ENCODE measurements at places on chromosomes 2 and 18.
A peak's percentile ranks its signal among the peaks of the same experiment; 100 is the strongest.

DNA sequence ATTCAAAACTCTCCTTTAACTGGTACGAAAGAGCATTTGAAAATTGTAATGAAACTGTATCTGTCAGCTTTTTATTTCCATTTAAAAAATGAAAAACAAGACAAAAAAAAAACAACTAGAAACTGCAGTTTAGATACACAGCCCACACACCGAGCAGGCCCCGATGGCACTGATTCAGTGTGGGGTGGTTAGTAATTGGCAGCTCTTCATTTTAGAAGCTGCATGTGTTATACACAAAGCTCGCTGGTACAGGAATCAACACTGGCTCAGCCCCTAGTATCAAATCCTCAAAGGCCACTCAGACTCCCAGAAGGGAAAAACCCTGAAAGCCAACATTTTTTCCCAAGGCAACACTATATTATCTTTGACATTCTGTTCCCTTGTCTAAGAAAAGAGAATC is 30.5 kb upstream of the RMDN2 start:
- no peak for DNase-seq

DNA sequence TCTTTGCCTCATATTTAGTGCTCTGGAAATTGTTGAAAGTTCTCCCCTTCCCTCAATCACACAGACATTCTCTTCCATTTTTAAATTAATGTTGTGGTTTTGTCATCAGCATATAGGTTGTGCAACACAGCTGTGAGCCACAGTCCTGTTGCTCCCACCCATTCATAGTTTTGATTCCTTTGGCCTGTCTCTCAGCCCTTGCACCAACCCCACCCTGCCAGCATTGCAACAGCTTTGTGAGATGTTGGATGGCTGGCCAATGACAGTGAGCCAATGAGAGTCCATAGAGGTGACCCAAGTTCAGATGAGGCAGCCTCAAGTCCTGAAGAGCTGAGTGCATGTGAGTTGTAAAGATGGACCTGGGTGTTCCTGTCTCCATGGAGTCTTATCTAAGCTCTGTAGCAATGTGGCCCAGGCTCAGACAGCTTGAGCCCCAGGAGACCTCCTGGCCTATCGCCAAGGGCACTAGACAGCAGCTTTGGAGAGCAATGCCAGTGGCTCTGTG is 775.5 kb downstream of the RNF144A start:
- DNase-seq, result no peak

DNA sequence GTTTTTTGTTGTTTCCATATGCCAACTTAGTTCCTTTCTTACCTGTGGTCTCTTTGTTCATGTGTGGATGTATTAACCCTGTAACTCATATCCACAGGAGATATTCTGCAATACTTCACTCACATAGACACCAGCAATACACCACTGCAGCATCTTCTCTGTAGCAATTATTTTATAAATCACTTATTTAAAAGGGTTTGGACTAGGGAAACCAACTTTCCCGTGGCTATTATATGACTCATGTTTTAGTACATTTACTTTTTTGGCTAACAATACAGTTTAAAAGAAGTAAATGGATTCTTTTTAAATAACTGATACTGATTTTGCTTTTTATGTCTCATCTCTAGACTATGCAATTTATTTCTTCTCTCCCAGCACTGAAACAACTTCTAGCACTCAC is 488.9 kb downstream of the MBD2 start:
- no peak for DNase-seq

DNA sequence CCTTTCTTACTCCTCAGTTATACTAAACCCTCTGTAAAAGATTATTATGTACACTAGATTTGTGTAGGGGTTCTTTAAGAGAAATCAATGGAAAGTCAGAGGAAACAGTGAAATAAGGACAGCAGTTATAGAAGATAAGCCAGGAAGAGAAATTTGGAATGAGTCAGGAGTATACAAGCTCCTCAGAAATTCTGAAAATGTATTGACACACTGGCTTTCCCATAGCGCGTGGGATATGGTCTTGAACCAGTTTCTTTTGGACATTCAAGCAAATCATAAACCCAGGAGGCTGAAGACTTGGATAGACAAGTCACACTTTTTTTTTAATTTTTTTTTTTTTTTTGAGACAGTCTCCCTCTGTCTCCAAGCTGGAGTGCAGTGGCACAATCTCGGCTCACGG is 316.1 kb upstream of the MMADHC start:
- no peak for DNase-seq

DNA sequence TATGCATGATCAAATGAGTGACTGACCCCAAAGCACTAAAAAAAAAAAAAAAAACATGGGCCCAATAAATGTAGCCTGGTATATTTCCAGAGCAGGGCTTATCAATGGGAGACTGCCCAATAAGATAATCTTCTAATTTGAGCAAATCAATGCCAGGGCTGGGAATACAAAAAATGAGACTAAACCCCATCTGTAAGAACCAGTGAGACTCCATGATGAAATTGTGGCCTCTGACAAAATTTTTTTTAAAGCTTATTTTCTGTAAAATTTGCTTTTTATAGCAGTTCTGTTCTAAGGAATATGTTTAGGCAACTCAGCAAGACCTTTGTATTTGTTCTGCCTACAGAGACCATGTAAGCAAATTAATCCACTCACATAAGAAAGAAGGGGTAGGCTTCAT is 186.8 kb upstream of the CCDC150 start:
- DNase-seq, result no peak

DNA sequence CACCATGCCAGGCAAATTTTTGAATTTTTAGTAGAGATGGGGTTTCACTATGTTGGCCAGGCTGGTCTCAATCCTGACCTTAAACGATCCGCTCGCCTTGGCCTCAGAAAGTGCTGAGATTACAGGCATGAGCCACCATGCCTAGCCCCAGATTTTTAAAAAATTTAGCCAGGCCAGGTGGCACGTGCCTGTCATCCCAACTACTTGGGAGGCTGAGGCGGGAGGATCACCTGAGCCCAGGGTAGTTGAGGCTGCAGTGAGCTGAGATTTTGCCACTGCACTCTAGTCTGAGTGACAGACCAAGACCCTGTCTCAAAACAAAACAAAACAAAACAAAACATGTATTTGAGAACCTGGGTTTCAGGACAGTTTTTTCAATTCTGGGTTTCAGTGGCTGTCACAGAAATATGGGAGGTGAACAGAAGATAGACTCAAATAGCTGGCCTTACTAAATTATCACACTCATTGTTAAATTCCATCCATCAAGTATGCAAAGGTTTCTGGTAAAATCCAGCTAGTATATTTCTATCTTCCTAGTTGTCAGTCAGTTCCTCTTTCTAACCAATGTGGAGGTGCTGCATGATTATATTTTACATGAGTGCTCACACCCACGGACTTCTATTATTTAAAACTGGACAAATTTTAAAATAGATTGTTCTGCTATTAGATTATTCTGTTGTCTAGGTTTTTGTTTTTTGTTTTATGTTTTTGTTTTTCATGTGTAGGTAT is 5.4 kb downstream of the ALPG start:
- DNase-seq, result no peak

DNA sequence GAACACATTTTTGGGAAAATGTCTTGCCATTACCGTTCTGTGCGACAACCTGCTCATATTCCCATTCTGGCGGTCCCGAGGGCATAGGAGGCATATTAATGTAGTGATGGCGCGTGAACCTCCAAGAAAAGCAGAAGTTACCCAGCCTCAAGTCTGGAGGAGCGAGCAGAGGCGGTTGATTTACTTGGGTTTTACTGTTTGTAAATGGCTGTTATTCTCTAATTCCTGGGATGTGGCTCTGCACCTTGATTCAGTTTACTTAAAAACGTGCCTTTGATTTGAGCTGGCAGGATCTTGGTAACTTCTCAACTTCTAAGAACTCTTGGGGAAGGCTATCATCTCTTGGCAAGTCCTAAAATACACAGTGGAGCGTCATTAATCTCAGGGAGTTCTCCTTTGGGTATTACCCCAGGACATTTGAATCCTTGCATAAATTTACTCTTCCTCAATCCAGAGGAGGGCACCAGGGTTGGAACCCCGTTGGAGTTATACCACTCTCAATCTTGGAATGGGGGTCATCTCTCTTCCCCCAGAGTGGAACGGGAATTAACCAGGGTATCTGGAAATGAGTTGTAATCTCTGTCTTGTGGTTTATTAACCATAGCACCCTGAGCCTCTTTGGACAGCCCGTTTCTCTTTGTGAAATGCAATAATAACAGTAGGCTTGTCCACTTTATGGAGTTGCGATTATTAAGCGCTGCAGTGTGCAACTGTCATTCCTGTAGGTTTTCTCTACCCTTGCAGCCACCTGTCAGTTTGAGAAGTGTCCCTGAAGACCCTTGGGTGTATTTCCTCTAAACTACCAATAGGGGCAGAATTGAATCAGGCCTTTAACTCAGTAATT is 2.1 kb downstream of the HK2 start:
- DNase-seq, result peak; percentile 10

GRCh38 chr2:200399636-200400035 is 93.1 kb downstream of the SPATS2L start:
- no peak for DNase-seq

DNA sequence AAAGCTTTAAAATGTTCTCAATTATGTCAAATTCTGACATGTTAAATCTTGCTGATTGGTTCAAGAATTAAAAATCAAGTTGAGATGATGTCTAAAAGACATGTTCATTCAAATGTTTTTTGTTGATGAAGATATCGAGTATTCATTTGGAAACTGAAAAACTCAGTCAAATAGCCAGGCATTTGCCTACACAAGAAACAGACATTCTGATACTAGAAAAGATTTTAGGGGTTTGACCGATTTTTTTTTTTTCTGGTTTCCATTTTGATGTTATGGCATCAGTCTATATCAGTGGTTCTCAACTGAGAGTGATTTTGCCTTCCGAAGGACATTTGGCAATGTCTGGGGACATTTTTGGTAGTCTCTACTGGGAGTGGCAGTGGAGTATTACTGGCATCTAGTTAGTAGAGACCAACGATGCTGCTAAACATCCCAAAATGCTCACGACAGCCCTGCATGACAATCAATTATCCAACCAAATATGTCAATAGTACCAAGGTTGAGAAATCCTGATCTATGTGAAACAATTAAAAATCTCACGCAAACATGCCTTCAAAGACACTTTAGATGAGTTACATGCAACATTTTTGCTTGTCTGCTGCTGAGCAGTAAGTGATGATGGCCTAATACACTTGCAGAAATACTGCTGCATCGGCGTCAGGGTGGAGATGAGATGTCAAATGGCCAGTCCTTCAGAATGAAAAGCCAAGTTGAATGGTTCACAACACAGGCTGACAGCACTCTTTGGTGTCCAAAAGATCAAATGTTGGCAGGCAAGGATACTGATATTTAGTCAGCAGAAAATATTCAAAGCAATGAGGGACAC is 12.5 kb downstream of the RASGRP3 start:
- DNase-seq, result no peak

- no peak for DNase-seq
Observed at GRCh38 chr18:59835605-59836379, 64.0 kb upstream of the PMAIP1 start.

DNA sequence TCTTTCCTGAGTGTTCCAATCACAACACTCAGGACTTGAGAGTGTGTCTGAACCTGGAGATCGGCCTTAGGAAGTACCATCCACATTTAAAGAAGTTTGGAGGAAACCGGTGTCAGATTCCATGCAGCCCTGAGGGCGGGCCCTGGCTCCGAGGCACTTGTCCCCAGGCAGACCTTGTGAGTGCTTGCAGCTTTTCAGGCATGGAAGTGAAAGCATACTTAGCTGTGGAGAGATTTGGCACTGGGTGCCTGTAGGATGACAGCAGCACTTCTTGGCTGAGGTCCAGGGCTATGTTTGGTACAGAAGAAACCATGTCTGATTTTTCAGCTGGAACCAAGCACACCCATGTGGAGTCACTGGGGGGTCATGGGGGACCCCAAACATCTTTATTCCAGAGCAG is 230.8 kb downstream of the SEPTIN10 start:
- no peak for DNase-seq

DNA sequence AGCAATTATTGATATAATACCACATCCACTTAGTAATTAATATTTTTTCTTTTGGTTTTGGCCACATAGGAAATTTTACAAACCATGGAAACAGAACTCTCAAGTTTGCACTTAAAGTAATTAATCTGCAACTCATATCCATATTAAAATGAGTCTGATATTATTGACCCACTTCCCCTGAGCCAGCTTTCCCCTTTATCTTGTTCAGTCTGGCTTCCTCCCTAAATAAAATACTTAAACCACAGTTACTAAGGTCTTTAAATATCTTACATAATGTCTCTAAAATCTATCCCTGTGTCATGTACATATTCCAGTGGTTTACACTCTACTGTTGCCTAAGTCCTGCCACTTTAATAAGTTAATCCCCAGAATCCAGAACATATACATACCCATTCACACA is 564.9 kb upstream of the FSHR start:
- DNase-seq, result no peak

GRCh38 chr2:241120440-241120839 is 18.4 kb upstream of the MTERF4 start:
- no peak for DNase-seq

GRCh38 chr2:234496835-234497593 is at the start of gene ARL4C:
Gene ARL4C, minus strand, starts transcription at chr2:234497081. Its CDS starts 495 bp downstream, at chr2:234496586.
- DNase-seq, result peak; percentile 53

- DNase-seq, result no peak
Observed at GRCh38 chr2:231007286-231008098, 11.6 kb downstream of the SPATA3 start.

DNA sequence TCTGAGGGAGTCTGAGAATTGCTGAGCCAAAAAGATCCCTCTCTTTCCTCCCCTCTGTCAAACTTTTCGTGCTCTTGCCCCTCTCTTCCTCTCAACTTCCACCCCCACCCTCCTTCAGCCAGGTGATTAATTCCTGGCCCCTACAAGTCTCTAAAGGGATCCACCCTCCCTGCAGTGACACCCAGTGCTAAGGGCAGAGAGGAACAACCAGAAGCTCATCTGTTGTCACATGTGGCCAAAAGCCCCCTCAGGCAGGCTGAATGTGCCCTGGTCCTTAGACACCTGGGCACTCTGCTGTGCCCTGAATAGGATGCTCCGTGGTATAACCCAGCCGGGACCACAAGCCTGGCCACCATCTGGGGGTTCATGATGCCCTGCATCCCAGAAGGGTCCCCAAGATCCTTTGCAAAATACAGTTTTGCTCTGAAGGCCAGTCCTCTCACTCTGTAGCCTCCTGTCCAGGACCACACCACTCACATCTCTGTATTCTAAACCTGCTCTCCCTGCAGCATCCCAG is 234.4 kb downstream of the BCL11A start:
- DNase-seq, result no peak

- peak; percentile 62 for DNase-seq
Observed at GRCh38 chr2:230864605-230865306, at the start of gene ITM2C. Gene ITM2C, plus strand, starts transcription at chr2:230864942. Its CDS starts 84 bp downstream, at chr2:230865026.

- DNase-seq, result no peak
Observed at GRCh38 chr2:99545066-99545465, 55.2 kb upstream of the REV1 start.

DNA sequence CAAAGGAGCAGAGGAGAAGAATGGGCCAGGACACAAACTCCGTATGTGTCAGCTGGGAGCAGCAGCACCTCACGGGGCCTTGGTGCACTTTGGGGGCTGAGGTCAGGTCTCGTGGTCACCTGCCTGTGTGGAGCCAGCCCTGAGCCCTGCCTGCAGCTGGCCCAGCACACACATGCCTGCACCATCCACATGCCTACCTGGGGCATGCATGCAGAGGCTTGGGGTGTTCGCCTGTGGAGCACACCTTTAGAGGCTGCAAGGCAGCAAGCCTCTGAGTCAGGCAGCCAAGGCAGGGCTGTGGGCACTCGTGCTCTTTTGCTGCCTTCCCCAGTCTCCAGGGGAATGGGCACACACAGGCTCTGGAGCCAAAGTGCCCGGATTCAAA is 36.0 kb downstream of the ARHGEF4 start:
- DNase-seq, result no peak

Data from activated CD4-positive, alpha-beta T cell treated with anti-CD3 and anti-CD28 coated beads, Interleukin-2, amount 50 U/mL, for 24 hours (primary cell).